ENCODE measurements at places on chromosomes 5 and 9. TPM values are rescaled to one million over a fixed set of nuclear protein-coding genes. Genes with fewer than 3 reads are reported as not detected.

Gene KIF4B
- polyA plus RNA-seq, result 0.28 TPM

GRCh38 chr9:84296146-84296843 lies 44.3 kb downstream of the SLC28A3 start:
- DNase-seq, result no peak

GRCh38 chr5:15737036-15737821 lies 237.2 kb downstream of the FBXL7 start:
- no peak for DNase-seq

DNA sequence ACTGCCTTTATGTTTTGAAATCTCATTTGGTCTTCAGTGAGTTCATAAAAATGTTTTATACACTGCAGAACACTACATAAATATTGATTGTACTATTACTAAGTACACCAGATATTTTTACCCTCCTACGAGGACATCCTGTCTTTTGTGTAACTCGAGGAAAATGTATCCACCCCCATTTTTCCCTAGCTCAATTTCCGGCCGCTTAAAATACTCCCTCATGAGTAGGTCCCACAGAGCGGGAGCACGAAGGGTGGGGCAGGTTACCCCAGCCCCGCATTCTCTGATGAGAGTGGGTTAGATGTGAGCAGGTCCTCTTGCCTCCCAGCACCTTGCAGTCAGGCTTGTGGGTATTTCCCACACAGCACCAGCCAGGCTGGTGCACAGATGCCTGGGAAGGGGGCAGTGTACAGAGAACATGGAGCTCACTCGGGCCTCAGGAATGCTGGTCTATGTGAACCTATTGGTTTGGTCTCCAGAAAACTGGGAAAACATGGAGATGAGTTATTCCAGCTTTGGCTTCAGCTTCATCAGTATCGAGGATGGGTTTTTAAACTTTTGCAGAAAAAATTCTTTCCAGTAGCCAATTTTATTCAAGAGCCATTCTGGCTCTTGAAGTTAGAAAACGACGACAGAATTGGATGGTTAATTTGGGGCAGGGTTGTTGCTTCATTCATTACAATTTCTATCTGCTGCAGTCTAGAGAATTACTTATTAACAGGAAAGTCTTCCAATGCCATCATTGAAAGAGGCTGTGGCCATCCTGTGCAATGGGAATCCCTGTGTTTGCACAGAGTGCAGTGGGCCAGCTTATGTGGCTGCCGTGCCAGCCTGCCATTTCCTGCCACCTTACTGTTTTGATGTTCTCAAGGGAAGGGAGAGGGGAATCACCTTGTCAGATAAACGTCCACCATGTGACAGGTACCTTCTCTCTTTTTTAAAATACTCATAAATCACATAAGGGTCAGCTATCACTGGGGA lies 73.2 kb downstream of the WDR41 start:
- no peak for DNase-seq

DNA sequence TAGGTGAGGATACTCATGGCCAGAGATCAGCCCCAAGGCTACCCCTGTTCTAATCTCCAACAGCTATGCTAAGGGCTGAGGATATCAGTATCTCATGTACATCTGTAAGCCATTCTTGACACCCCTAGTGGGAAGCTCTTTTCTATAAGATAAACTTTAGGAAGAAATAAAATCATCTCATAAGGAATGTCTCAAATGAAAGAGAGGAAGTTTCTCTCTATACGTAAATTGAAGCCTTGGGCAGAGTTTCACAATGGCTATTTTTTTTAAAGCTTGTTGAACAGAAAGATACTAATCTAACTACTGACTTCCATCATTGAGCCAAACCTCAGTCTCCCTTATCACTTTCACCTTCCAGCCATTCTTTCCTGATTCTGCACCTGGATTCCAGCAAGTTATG lies 405.7 kb downstream of the PRR16 start:
- no peak for DNase-seq

DNA sequence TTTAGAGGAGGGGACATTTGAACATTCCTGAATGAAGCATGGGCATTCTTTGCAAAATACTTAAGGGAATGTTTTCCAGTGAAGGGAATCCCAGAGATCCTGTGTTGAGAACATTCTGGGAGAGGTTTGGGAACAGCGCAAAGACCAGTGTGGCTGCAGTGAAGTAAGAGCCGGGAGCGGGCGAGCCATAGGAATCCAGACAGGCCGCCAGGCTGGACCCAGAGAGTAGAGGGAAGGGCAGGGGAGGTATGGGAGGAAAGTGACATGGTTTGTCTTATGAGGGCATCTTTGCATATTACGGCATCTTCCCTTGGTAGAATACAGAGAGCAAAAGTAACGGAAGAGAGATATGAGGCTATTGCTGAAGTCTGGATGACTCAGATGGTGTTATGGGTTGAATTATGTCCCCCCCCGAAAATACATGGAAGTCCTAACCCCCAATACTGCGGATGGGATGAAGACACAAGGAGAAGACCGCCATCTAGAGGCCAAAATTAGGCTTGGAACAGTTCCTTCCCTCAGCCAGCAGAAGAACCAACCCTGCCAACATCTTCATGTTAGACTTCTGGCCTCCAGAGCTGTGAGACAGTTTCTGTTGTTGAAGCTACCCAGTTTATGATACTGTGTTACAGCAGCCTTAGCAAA lies 268.2 kb downstream of the MAST4 start:
- no peak for DNase-seq

GRCh38 chr9:101832486-101832885 lies 94.0 kb upstream of the GRIN3A start:
- DNase-seq, result no peak

Data from right renal pelvis (tissue), 4 donors.